Left cardiac atrium (tissue), 4 donors: ENCODE measurements at places on chromosomes 2 and 18. TPM values are rescaled to one million over a fixed set of nuclear protein-coding genes. Genes with fewer than 3 reads are reported as not detected.

DNA sequence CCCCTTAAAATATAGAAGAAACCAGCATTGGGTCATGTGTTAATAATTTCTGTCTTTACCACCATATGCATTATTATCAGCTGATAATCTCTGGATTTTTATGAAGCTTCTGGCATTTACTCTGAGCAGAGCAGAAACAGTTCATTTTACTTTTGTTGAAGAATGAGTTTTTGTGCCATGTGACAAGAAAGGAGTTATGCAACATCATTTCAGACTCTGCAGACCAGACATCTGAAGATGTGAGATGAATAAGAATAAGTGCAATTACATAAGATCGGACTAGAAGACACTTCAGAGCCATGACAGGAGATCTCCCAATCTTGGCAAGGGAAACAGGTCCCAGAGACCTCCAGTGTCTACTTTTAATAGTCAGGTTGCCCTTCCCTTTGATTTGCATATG is 869.4 kb upstream of the VRK2 start:
- no peak for DNase-seq

- no peak for DNase-seq
Measured at GRCh38 chr2:144572977-144573376, 53.1 kb upstream of the ZEB2 start.

DNA sequence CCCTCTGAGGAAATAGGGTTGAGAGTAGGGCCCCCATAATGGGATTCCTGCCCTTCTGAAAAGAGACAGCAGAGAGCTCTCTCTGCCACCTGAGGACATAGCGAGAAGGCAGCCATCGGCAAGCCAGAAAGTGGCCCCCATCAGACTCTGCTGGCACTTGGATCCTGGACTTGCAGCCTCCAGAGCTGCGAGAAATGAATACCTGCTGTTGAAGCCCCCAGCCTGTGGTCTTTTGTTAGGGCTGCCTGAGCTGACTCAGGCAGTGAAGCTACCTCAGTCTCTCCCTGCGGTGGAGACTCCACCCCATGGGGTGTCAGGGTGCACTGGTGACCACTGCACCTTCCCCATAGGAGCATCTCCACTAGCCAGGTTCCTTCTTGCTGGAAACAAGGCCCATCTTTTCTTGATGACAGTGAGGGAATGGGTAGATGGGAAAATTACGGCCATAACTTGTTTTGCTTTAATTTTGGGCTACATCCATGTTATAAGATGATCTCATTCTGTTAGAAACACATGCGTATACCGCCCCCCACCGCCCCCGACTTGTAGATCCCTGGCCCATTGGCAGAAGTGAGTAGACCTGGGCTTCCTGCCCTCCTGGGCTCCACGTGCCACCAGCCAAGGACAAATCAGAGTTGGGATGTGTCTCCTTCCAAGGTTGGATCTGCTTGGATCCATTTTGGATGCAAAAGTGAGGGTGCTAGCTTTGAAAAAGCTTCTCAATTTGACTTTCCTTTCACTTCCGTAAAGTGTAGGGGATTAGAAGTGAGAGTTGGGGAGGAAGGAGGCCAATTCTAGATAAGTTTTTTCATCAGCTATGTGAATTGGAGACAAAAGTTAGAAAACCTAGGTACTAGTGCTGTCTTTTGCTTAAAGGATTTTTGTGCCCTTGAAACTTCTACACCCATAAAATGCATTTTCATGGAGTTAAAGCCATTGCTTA is 42.9 kb downstream of the NCK2 start:
- DNase-seq, result no peak

DNA sequence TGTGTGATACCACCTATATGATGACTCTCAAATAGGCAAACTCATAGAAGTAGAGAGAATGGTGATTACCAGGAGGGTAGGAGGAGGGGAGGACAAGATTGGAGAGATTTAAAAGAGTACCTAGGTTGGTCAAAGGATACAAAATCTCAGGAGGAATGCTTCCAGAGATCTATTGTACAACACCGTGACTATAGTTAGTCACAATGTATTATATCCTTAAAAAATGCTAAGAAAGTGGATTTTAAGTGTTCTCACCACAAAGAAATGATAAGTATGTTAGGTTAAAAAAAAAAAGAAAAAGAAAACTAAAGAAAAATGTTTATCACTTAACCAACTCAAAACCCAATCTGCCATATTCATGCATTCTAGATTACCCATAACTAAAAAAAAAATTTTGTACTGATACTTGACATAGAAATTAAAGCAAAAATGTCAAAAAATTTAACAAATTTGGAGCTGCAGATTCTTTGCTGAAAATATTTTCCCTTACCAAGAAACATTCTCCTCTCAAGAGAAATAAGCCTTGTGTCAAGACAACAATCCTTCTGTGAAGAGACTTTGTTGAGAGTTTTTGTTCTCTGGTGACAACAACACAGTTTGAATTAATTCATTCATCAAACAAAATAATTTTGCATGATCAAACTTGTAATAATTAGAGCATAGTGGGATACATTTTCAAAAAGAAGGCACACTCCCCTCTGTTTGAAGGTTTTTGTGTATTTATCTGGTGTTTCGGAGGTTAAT is 213.1 kb downstream of the DNER start:
- DNase-seq, result no peak

TLX2 gene
- total RNA-seq, result not detected
